ENCODE measurements at places on chromosomes 2 and 18.

GRCh38 chr2:181252262-181253148 is 204.7 kb upstream of the ITGA4 start:
- DNase-seq: no peak

GRCh38 chr2:229591611-229592010 is 122.7 kb downstream of the DNER start:
- no peak for DNase-seq

GRCh38 chr2:76569819-76570218 is 859.1 kb upstream of the GCFC2 start:
- no peak for DNase-seq

GRCh38 chr18:56462276-56462675 is 176.1 kb downstream of the TXNL1 start:
- DNase-seq: no peak

- no peak for DNase-seq
These were observed 13.1 kb downstream of the CTLA4 start for GRCh38 chr2:203880557-203881125.

DNA sequence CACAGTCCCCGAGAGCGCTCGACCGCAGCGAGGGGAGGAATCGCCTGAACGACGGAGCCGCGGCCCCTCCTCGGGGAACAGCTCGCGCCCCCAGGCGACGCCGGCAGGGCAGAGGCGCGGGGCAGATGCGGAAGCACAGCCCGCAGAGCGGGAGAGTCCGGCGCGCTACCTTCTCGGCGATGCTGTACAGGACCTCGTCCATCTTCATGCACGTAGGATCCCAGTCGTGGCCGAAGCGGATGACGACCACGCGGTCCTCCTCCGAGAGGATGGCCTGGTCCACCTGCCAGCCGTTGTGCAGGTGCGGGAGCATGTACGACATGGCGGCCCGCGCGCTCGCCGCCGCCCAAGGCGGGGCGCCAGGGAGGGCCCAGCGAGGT is 302 bp downstream of the TXNL4A start:
- DNase-seq: peak; percentile 27

GRCh38 chr2:111166115-111166514 is 45.4 kb downstream of the BCL2L11 start:
- DNase-seq: no peak

GRCh38 chr2:44212302-44212701 is 43.6 kb downstream of the PPM1B start:
- DNase-seq: no peak

DNA sequence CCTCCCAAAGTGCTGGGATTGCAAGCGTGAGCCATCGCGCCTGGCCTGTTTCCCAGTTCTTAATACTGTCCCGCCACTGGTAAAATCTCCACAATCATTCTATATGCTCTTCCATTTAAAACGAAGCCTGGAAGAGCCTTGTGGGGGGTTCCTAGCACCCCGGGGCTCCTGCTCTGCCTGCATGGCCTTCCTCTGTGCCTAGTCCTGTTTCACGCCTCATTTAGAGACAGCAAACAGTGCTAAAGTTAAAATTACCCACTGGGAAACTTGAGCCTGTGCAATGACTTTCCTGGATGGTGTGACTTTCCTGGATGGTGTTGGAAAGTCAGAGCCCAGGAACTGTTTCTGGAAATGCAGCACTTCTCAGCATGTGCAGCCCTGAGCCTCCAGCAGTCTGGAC is 55.0 kb downstream of the INPP5D start:
- no peak for DNase-seq

GRCh38 chr2:240501531-240501991 is 56.2 kb downstream of the ANKMY1 start:
- DNase-seq: no peak

DNA sequence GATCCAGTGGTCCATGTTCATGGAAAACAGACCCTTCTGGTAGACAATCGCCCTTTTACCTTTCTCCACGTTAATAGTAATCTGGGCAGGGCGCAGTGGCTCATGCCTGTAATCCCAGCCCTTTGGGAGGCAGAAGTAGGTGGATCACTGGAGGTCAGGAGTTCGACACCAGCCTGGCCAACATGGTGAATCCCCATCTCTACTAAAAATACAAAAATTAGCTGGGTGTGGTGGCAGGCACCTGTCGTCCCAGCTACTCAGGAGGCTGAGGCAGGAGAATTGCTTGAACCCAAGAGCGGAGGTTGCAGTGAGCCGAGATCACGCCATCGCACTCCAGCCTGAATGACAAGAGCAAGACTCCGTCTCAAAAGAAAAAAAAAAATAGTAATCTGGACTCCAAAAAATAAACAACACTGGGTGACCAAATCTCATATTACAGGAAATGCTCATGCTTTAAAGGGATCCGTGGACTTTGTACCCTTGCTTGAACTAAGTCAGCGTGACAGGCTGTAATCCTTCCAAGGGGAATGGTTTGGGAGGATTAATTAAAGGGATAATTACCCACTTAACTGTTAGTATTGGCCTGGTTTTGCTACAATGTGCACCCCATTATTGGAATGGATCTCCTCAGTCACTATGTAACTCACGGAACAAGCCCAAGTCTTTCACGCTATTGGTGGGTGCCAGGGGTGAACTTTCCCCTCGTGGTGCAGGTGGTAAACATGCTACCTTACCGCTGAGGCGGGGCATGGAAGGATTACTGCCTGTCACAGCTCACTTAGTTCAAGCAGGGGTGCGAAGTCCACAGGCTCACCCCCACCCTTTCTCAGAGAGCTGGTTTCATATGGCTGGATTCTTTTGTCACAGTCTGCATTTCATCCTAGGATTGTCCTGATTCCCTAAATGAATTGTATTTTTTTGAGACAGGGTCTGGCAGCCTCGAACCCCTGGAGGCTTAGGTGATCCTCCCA is 36.7 kb downstream of the PROC start:
- no peak for DNase-seq

DNA sequence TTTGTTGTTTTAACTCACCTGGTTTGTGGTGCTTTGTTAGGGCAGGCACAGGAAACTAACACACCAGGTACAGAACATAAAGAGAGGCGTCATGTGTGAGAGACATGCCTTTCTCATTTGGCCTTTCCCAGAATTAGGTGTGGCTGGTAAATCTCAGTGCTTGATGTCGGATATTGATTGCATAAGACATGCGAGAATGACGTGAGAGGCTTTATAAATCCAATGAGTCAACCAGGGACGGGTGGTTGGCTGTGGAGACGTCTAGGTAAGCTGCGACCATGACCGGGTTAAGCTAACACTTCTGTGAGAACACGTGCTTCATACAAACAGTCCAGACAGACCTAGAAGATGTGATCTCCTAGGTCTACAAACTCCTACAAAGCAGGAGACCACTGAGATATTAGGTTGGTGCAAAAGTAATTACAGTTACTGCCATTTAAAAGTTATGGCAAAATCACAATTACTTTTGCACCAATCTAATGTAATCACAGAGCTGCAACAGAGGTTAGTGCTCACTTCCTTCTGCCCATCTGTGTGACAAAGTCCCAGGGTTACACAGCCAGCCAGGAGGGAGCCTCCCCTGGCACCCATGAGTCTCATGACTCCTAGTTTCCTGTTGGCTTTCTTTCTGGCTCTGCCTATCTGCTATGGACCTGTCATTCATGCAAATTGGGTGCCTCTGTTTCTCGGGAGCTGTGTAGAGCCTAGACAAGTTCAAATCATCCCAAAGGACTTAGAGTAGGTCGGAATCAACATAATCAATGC is 98.9 kb upstream of the ATP8B1 start:
- no peak for DNase-seq

GRCh38 chr2:26742048-26742770 is 21.9 kb upstream of the SLC35F6 start:
- DNase-seq: no peak

GRCh38 chr2:74693213-74693612 is 39.2 kb downstream of the SEMA4F start:
- no peak for DNase-seq

GRCh38 chr2:25252291-25253152 is 84.1 kb upstream of the POMC start:
- DNase-seq: no peak

- no peak for DNase-seq
These were observed 15.9 kb upstream of the POMC start for GRCh38 chr2:25184254-25184653.

GRCh38 chr18:77530732-77531131 is 281.1 kb downstream of the GALR1 start:
- no peak for DNase-seq

DNA sequence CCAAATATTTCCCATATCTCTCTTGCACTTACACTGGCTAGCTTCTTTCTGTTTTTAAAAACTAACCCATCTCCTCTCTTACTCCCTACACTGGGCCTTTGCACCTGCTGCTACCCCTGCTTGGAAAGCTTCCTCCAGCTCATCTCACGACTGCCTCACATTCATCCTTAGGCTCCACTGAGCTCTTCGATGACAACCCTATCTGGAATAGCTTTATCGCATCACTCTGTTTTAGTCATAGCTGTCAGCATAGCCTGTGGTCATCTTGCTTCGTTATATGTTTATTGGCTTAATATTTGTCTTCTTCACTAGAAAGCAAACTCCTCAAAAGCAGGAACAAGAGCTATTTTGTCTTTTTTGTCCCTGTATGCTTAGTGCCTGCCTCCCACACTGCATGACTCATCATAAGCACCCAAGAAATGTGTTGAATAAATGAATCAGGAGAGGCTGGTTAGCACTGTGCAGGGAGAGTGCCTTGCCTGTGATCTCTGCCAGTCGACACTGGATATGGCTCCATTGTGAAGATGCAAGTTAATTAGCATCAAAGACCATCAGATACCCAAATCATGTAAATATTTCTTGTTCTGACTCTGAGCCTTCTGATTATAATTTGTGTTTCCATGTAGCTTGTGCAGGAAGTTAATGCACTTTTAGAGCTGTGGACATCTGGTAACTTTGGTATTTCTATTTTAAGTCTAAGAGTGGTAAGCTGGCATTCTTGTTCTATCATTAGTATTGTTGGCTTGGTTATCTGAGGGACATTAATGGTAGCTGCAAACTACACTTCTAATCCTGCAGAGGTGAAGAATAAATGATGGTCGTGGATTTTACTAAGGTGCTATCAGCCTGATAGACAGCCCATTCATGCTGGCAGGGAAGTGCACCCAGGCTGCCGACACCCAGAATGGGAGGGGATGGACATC is 10.3 kb upstream of the DYTN start:
- no peak for DNase-seq

DNA sequence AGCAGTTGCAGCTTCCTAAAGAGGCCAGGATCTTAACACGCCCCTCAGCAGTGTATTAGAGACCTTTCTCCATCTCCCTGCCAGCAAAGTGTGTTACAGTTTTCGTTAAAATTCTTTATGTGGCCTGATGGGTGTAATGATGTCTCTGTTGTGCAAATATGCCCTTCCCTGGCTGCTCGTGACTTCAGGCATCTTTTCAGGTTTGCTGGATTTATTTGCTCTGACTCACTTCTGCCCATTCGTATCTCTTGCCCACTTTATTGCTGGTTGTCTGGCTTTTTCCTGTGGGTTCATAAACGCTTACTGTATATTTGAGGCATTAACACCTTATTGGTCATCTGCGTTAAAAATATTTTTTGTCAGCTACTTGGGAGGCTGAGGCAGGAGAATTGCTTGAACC is 134.5 kb downstream of the ASB1 start:
- no peak for DNase-seq

DNA sequence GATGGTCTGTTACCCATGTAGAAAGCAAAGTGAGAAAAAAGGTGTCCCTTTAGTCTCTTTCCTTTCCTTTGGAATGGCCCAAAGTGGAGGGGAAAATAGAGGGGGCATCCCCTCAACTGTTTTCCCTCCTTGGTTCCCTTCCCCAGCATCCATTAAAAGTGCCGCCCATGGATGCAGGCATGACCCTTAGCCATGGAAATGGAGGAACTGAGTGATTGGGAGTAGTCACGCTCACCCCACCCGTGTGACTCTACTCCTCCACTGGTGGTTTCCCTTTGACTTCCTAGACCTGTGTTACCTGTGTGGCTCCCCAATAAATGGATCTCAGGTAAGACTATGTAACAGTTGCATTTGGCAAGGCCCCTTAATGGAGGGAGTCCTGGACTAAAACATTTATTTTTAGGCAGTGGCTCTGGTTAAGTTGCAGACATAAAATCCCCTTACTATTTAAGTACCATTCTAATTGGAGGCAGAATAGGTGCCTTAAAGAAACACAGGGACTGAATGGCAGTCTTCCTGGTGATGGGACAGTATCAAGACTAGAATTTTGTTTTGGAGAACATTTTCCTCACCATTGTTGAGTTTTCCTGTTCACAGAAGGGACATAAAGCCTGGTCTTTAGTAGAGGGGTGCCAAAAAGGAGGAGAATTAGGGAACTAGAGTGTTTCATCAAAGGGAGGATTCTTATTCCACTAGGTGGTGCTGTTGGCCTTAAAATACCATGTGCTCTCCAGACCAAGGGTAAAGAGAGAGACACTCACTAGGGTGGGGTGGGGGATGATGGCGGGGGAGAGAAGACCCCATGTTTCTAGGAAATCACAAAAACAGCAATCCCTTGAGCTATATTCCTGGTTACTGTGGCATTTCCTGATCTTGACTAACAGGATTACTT is 25.7 kb upstream of the PLA2R1 start:
- no peak for DNase-seq

DNA sequence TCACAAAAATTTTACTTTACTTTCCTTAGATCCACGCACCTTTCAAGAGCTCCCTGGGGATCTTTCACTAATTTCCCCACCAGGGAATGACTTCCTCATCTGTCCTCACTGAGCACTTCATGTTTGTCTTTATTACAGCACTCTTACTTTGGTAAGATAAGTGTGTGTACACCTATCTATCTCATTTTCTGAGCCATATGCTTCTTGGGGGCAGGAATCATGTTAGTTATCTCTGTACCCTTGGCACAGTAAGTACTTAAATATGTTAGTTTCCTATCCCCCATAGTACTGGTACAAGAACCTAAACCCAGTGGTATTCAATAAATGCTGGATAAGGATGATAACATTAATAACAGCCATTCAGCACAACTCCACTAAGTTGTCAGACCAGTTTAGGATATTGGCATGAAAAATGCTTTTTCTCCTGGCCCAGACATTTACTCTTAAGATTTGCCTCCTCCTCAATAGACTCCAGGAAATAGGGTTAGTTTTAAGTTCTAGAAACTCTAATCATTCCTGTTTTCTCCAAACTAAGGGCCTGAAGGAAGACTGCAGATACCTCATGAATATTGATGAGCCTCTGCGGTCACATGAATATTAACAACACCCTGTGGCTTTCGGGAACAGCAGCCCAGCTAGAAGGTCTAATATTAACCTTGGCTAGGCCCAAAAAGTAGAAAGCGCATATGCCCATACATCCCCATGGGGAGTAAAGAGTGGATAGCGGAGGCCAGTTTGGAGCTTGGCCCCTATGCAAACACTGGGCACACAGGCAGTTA is 38.2 kb downstream of the NHEJ1 start:
- no peak for DNase-seq
